Stimulated activated CD4-positive, alpha-beta T cell treated with anti-CD3 and anti-CD28 coated beads, Interleukin-2, amount 100 ng/mL, for 24 hours (primary cell): ENCODE measurements at places on chromosomes 4 and X.

DNA sequence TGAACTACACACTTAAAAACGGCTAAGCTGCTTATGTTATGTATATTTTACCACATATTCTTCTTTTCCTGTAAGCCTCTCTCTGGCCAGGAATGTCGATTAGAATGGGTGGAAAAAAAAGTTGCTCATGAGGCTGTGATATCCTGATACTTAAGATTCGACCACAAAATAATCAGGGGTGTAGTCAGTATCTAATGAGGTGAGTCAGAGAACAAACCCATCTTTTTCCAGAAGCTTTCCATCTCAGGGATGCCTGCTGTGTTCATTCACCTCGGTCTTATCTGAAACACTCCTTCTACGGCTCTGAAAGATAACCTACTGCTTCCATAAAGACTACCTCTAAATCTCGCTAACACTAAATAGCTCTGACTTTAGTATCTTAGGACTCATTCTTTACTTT, 142.7 kb upstream of the MAP3K15 start:
- no peak for DNase-seq

GRCh38 chrX:95435198-95435597, 1249.4 kb upstream of the DIAPH2 start:
- DNase-seq, result no peak

DNA sequence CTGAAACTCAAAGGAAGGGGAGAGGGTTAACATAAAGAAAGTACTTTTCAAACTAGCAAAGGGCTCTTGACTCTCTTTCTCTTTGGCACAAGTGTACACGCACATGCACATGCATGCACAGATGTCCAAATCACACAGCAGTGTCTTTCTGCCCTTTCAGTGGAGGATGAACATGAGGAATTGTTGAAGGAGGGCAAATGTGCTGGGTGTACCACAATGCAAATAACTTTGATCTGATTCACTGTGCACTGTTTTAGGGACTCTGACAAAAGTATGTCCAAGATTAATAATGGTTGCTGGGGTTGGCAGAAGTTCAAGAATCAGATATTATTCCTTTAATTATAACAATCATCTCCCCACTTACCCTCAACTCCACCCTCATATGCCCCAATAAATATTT, 93.8 kb downstream of the GPC4 start:
- no peak for DNase-seq

DNA sequence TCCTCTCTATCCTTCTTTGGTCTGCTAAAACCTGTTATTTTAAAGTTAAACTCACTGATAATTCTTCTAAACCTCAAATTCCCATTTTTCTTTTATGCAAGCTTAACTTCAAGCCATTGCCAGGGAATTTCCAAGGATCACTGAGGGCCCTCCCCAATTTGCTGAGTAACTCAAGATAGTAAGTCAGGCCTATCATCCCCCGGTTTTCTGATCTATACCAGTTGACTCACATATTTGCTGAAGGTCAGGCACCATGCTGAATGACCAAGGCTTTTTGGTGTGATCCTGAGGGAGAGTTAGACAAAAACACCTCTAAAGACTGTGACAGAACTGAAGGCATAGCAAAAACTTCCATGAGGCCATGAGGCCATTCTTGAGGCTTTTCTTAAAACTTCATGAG, 1301.9 kb downstream of the PCDH7 start:
- no peak for DNase-seq

GRCh38 chr4:118898684-118899138, 10.1 kb downstream of the SYNPO2 start:
- no peak for DNase-seq

- peak; percentile 68 for DNase-seq
Measured at GRCh38 chr4:2837904-2838496, 5.6 kb upstream of the ADD1 start.

DNA sequence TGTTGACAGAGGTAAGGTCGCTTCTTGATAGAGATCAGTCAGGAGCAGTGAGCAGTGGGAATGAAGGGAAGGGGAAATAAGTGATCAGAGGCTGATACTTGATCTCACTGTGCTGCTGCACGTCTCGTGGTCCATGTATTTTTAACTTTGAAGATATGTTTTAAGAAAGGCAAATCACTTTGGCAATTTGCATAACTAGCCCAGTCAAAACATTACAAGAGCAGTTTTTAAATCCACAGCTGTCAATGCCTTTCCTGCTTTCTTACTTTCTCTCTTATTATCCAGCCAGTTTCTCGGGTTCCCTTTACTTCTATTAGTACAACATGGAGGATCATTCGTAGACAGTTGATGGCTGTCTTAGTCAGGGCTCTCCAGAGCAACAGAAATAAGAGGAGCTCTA, 472.8 kb downstream of the TMA16 start:
- no peak for DNase-seq
